CD4-positive, alpha-beta T cell treated with Interferon gamma for 1 hour (primary cell): ENCODE measurements at places on chromosomes 13 and 19.
A peak's percentile ranks its signal among the peaks of the same experiment; 100 is the strongest.

DNA sequence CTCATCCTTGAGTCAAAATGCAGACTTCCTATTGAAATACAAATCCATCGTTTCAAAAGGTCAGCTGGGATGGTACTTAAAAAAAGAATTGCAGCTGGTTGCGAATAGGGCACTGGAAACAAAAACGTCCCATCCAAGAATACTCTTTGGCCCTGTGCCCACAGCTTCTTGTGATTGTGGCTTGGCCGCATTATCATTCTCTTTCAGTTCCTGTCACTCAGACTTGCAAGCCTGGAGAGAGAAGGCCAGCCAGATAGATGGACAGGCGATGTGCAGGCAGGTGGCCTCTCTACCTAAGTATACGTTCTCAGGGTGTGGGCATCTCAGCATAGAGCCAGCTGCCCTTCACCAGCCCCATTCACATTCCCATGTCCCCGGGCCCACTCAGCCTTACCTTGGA lies 208.5 kb upstream of the ZNF536 start:
- no peak for DNase-seq

DNA sequence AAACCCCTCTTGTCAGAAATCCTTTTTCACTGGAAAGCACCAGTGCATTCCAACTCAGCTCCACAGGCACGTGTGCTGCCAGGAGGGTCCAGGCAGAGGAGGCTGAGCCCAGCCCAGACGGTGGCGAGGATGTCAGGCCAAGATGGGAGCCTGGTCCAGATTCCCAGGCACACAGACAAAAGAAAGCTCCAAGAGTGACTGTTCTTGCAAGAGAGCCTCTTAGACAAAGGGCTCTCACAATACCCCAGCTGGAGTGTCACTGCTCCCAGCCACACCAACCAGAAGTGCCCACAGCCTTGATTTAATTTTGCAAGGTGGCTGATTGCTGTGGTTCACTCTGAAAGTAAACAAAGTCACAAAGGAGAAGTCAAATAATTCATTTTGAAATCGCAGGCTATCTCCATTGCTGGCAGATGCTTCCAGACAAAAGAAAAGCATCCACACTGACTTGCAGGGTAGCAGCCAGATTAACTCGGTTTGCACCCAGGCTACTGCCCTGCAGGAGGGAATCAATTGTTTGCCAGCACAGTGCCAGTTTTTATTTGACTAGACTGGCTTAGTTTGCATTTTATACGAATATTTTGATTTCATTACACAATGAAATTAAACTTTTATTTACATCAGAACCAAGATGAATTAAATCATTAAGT lies 95.1 kb downstream of the RAB20 start:
- no peak for DNase-seq

DNA sequence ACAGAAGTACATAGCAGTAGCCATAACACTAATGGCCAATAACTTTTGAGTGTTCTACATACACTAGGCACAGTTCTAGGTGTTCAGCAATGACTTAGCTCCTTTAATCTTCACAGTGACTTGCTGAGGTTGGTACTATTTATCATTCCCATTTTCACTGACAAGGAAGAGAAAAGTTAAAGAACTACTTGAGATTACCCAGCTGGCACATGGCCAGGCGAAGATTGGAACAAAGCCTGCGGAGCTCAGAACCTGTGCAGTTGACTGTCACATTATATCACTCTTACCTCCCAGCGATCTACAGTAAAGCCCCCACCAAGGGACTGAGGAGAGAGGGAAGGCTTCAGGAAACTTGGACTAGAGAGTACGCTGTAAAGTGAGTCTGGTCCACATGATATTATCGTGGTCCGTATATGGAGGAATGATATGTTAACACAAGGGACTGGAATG lies 42.4 kb upstream of the WDFY2 start:
- no peak for DNase-seq

- no peak for DNase-seq
These were observed 99.8 kb downstream of the WDFY2 start for GRCh38 chr13:51684076-51684475.

GRCh38 chr13:26025196-26025595 lies 26.6 kb downstream of the SHISA2 start:
- DNase-seq = no peak

DNA sequence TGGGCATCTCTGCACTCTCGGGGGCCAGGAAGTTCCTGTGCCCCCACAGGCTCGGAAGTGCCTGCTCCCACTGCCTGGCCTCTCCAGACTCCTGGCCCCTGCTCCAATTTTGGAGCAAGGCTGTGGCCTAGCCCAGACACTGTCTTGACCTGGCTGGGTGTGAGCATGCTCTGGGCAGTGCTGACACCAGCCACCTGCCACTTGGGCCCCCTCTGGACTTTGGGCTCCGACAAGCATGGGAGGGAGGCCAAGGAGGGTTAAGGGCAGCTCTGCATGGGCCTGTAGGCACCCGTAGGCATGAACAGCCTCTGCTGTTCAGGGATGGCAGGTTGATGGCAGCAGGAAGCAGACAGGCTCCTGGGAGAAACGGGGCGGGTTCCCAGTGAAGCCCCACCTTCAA lies 26.0 kb upstream of the RBM26 start:
- DNase-seq = no peak

GRCh38 chr19:8500158-8500557 lies 2.3 kb downstream of the PRAM1 start:
- peak; percentile 11 for DNase-seq

- DNase-seq = no peak
These were observed 93.3 kb downstream of the PIBF1 start for GRCh38 chr13:72875233-72875632.

- DNase-seq = no peak
These were observed 60.1 kb upstream of the F7 start for GRCh38 chr13:113045251-113046127.

GRCh38 chr19:40521276-40521675 lies 54.5 kb downstream of the SPTBN4 start:
- no peak for DNase-seq

- DNase-seq = peak; percentile 29
These were observed 70.5 kb upstream of the ZNF420 start for GRCh38 chr19:37007587-37008220.

GRCh38 chr13:74930402-74931165 lies 551.4 kb downstream of the TBC1D4 start:
- DNase-seq = no peak

- DNase-seq = no peak
These were observed 224.3 kb upstream of the SOX21 start for GRCh38 chr13:94936633-94937032.

DNA sequence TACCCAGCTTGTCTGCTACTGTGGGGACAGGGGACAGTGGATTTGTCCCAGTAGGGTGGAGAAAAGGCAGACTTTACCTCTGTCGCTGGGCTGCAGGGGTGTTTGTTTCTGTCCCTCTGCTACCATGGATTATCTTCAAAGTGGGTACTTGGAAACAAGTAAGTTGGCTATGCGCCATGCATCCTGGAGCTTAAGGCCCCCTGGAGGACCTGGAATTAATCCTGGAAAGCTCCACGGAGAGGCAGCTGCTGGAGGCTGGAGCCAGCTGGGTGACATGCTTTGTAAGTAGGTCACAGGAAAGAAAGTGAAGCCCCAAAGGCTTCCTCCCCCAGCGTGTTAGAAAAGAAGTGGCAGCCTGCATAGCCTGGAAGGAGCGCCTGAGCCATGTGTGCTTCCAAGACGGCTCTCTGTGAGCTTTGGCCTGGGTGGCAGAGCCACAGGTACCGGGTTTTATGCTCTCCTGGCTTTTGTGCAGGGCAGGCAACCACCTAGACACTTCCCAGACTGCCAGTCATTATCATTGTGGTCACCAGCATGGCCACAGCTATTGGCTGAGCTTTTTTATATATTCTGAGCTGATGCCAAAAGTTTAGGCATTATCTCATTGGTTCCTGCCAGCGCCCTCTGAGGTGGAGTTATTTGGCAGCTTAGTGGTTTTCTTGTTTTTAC lies 9.5 kb downstream of the B3GLCT start:
- no peak for DNase-seq

- DNase-seq = no peak
These were observed 13.0 kb downstream of the KCNN4 start for GRCh38 chr19:43767818-43768217.

- no peak for DNase-seq
These were observed 107.8 kb upstream of the TNFSF11 start for GRCh38 chr13:42466123-42466522.
